M059J (cell line): ENCODE measurements at places on chromosomes 4 and X.
A peak's percentile ranks its signal among the peaks of the same experiment; 100 is the strongest.

DNA sequence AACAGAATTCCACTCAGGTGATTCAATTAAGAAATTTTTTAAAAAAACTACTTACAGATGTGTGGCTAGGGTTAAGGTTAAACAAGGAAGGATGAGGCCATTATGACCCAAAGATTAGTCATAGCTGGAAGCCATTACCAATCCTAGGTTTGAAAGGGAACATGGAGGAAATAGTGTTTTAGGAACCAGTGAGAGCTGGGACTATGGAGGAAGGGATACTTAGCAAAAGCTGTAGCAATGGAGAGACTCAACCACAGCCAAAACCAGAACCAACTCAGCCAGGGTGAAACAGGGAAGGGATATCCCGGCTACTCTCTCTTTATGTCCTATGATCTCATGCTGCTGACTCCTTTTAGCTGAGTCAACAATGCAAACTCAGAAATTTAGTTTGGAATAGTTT lies 148.6 kb upstream of the CNKSR2 start:
- no peak for DNase-seq

DNA sequence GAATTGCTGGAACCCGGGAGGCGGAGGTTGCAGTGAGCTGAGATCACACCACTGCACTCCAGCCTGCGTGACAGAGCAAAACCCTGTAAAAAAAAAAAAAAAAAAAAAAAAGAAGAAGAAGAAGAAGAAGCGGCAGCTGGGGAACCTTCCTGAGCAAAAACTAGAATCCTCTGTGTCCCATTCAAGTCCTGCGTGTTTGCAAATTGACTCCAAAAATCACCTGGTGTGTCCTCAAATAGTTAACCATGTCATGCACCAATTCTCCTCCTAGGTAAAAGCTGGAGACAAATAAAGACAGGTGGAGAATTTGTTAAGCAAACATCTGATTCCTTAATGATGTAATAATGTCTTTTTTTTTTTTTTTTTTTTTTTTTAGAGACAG lies 31.9 kb upstream of the ASMTL start:
- DNase-seq = no peak

- peak; percentile 20 for DNase-seq
Measured at GRCh38 chr4:173958445-173958844, 325.0 kb downstream of the FBXO8 start.

DNA sequence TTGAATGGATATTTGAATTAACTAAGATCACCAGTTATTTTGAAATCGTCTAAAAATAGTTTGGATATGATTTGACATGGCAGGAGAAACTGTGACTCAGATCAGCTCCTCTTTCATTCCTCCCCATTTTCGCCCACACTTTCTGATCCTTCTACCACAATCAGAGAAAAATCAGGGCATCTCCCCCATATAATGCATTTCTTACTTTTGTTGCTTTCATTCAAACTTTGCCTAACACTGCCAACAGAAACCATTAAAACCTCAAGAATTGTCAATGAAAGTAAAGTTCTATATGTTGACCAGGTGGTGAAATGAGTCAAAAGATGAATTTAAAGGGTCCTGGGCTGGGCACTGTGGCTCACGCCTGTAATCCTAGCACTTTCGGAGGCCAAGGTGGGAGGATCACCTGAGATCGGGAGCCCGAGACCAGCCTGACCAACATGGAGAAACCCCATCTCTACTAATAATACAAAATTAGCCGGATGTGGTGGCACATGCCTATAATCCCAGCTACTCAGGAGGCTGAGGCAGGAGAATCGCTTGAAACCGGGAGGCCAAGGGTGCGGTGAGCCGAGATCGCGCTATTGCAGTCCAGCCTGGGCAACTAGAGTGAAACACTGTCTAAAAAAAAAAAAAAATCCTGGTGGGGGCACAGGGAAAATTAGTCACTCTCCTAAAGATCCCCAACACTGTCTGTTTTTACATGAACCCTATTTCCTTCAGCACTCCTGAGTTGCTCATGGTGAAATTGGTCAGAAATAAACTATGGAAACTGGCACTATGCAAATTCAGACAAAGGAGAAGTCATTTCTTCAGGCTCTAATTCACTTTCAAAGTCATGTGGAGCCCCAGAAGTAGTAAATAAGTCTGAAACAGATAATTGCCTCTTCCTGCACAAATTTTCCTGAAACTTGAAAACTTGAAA lies 122.8 kb upstream of the NOCT start:
- no peak for DNase-seq

DNA sequence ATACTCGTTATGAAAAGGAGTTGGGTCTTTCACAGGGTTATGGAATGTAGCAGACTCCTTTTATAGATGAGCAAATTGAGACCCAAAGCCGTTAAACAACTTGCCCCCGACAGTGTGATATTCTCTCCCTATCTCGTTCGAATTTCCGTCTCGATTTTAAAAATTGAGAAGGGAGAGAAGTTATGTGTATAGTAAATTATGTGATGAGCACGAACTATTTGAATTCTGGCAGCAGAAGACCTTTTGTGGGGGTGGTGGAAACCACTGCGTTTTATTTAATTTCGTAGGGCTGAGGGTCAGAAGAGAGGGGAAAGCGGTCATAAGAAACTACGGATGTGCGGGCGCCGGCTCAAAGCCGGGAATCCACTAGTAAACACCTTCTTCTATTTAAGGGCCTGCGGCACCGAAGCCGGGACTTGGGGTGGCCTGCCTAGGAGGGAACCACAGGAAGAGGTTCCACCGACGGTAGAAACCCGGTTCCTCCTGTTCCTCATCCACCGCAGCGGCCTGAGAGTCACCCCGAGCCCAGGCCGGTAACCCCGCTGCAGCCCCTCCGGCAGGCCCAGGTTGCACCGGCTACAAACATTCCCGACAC lies 1.5 kb upstream of the DDX3X start:
- DNase-seq = peak; percentile 74

GRCh38 chr4:118270492-118270891 lies 82.3 kb downstream of the PRSS12 start:
- DNase-seq = peak; percentile 34

DNA sequence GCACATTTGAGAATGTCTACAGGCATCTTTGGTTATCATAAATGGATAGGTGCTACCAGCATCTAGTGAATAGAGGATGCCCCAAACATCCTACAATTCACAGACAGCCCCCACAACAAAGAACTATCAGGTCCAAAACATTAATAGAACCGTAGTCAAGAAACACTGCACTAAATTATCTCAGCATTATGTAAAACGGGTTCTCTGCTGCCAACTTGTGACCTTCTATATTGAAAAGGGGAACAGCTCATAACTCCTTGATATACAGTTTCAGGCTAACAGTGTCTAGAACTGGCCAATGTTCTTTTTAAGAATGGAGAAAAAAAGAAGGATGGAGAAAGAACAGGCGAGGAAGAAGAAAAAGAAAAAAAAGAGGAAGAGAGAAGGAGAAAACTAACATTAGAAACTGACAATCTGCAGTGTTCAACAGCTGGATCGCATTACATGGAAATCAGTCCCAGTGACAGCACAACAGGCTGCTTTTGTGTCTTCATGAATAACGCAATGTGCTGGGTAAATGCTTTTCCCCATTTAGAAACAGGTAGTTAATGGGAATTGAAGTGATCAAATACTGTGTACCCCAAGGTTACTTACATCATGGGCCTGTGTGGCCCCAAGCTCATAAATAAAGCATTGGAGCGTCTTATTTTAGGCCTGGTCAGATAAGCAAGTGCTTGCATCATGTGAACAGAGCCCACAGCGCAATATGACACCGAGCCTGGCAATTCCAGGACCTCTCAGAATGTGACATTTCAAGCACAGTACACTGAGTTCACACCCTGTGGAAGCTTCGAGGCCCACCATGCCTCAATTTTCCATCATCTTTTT lies 339.5 kb downstream of the DHX15 start:
- DNase-seq = no peak

DNA sequence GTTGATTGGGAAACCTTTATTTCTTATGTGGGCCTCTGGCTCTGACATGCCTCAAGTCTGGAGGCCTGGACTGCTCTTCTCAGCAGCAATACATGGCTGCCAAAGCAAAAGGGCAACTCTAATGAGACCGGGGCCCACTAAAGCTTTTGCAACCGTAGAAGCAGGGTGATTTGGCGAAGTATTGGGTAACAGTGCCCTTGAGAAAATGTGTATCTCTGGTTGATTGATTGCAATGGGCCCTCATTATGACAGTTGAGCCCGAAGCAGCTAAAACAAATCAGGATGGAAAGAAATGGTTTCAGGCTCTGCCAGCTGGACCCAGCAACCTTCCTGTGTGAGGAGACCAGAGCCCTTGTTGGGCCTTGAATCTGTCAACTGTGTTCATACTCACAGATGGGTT lies 73.4 kb downstream of the CLCN4 start:
- DNase-seq = no peak
